ENCODE measurements at places on chromosomes 7 and 10. TPM values are rescaled to one million over a fixed set of nuclear protein-coding genes. Genes with fewer than 3 reads are reported as not detected.

The ZNF488 gene
- total RNA-seq = 6.6 TPM

The FRAT1 gene
- 3.7 TPM for total RNA-seq

The CD36 gene
- not detected for total RNA-seq

The PHYH gene
- total RNA-seq = 6.0 TPM

The GPNMB gene
- total RNA-seq = 0.74 TPM

The ERCC6 gene
- 5.3 TPM for total RNA-seq

The ABCB1 gene
- 0.31 TPM for total RNA-seq

The MEST gene
- total RNA-seq = 66.5 TPM

The IDI2 gene
- not detected for total RNA-seq

The PTF1A gene
- not detected for total RNA-seq

The KLLN gene
- total RNA-seq = 0.28 TPM

DNA sequence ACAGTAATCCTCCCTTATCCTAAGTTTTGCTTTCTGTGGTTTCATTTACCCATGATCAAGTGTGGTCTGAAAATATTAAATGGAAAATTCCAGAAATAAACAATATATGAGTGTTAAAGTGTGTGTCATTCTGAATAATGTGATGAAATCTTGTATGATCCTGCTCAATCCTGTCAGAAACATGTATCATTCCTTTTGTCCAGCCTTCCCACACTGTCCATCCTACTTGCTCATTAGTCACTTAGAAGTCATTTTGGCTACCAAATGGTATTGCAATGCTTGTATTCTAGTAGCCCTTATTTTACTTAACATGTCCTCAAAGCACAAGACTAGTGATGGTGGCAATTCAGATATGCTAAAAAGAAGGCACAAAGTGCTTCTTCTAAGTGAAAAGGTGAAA lies 1211.2 kb upstream of the SORCS1 start:
- no peak for DNase-seq

DNA sequence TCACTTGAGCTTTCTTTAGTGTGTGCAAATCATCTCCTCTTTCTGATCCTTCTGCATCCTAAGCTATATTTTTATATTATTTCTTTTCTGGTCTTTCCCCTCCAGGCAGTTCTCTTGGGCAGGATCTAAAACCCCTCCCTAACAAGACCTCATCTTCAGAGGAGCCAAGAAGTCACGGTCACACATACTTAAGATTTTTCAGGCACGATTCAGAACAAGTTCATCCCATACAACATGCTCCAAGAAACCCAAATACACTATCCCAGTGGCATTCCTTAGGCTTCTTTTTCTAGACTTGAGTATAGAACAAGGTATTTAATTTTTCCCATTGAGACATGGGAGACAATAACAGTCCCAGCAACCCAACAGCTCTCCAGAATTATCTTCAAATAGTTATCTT lies 1251.5 kb downstream of the DNAJB9 start:
- DNase-seq = no peak

DNA sequence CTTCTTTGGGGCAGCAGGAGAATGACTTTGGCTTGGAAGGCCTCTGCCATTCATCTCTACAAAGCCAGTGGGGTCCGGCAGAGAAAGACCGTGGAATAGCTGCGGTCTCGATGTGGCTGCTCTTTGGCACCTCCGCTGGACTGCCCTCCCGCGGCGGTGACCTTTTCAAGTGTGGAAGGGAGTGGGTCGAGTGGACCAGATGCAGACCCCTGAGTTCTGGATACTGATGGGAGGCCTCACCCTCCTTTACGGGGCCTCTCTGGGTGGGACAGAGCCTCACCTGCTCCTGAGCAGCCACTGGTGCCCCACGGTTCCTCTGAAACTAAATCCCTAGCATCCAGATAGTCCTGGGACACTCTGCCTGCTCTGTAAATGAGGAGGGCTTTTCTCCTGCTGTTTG lies 113.1 kb downstream of the NT5C2 start:
- no peak for DNase-seq

DNA sequence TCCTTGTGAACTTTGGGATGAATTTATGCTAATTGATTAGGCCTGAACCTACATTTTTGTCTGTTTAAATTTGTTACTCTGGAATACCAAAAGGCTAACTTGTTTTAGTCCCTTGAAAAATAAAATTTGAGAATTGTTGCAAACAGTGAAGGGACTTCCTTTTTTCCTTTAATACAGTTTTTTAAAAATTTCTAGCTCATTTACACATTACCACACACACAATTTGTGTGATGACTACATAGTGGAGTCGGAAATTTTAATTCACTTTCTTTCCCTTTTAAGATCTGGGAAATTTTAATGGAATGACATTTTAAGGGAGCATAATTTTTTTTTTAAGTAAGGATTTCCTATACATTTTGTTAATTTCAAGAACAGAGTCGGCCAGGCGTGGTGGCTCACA lies 8.6 kb upstream of the TMEM236 start:
- no peak for DNase-seq

DNA sequence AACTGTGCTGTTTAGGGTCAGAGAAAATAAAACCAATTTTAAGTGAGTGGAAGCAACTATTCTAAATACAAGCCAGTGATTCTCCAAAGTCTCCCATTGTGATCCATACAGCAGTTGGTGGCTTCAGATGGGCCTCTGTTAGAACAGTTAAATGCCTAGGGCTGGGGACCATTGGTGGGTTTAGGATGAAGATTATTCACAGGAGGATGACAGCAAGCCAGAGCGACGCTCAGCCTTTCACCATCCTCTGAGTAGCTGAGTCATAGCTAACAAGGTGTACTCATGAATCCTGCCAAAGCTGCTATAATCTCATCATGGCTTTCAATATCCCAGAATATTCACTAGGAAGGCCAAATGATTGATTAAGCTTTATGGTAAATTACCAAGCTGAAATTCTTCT lies 39.6 kb downstream of the STARD3NL start:
- no peak for DNase-seq

DNA sequence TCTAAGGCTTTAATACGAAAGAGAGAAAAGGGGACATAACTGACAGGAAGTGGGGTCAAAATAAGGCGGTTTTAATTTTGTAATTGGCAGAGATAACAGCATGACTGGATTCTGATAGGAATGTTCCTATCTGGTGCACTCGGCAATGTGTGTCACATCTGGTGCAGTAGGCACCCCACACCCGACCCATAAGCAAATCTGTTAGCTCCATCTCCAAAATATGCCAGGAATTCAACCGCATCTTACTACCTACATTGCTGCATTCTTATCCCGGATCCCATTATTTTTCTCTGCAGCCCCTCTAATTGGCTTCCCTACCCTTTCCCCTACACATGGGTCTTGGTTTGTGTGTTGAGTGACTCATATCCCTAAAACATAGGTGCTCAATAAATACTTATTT lies 19.1 kb upstream of the GALNT11 start:
- no peak for DNase-seq

DNA sequence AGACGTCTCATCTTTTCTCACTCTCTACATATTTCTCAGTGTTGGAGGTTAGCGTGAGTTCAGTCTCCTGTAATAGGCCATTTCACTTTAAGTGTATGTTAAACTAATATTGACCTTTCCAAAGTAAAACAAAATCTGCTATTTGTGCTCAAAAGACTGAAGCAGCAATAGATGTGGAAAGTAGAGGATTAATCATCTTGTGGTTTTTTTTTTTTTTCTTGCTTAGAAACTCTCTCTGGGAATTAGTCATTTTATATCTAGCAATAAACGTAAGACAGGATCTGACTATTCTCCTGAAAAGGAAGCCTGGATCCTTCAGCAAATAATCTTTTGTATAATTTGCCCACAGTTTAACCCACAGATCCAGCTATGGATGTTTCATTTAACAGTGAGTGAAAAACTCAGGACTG lies 81.7 kb downstream of the NRP1 start:
- DNase-seq = no peak

DNA sequence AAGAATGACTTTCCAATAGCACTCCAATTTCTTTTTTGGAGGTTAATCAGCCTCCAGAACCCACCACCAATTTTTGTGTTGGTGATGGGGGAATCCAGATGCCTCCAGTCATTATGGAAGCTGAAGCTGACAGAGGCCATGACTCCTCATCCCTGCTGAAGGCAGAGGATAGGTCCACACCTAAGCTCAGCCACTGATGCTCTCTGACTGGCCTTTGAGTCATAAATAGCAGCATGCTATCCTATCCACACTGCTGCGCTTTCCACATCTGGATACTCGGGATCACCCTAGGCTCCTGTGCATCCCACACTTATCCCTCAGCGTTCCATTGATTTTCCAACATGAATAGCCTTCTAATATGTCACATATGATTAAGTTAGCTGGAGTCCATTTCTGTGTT lies 124.2 kb downstream of the TES start:
- no peak for DNase-seq

- DNase-seq = no peak
These were observed 664.9 kb downstream of the CNTNAP2 start for GRCh38 chr7:146781352-146782116.

DNA sequence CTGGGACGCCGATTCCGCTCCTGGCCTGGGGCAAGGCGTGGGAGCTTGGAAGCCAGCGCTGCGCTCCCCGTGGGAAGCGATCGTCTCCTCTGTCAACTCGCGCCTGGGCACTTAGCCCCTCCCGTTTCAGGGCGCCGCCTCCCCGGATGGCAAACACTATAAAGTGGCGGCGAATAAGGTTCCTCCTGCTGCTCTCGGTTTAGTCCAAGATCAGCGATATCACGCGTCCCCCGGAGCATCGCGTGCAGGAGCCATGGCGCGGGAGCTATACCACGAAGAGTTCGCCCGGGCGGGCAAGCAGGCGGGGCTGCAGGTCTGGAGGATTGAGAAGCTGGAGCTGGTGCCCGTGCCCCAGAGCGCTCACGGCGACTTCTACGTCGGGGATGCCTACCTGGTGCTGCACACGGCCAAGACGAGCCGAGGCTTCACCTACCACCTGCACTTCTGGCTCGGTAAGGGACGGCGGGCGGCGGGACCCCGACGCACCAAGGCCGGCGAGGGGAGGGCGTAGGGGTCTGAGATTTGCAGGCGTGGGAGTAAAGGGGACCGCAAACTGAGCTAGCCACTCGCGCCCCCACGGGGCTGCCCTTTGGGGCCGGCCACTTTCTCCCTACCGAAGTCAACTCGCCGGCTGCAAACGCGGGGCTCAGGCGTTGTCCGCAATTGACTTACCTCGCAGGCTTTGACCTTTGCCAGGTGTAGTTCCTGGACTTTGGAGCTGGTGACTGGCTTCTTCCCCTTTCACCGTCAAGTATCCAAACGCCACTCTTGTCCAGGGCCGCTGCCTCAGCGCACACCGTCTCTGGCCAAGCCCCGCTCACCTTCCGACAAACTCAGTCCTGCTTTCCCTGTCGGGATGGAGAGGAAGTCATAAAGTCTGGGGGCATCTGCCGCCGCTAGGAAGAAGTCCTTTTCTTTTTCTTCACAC lies at the start of gene SCIN:
Gene SCIN (plus strand): TSS at position 187 of the 928 bp plus-strand sequence. CDS start 67 bp downstream, at position 254.
- peak; percentile 47 for DNase-seq

DNA sequence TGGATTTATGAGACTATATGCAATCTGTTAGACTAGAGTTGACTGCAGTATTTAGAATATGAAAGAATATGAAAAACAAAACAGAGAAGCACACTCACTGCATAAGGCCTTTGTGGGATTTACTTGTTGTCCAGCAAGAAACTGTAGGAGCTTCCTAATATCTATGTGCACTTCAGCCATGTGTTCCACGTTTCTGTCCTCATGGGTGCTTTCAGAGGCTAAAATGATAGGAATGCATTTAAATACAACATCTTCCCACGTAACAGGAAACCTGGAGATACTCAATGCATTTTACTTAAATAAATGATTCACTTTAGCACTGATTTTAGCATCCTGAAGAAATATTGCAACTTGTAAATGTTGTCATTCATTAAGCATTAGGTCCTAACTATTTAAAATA lies 11.7 kb downstream of the HUS1 start:
- no peak for DNase-seq

GRCh38 chr10:30825495-30825894 lies 195.9 kb upstream of the LYZL2 start:
- DNase-seq = no peak

- no peak for DNase-seq
These were observed 108.6 kb upstream of the ABI1 start for GRCh38 chr10:26969145-26969926.

- no peak for DNase-seq
These were observed 6.5 kb downstream of the MNX1 start for GRCh38 chr7:157003756-157004520.

DNA sequence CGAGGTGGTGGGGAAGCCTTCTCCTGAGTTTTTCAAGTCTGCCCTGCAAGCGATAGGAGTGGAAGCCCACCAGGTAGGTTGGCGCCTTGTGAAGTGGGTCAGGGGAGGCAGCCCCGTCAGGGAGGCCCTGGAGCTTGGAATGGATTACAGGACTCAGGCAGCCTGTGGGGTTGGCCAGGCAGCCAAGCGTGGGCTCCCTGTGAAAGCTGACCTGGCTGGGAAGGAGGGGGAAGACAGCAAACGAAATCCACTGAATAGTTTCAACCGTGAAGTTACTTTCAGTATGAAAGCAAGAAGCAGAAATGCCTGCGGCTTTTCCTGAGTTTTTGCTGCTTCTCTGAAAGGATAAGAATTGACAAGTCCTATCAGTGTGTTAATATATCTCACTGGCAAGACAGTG lies 36.4 kb downstream of the LHPP start:
- DNase-seq = no peak

DNA sequence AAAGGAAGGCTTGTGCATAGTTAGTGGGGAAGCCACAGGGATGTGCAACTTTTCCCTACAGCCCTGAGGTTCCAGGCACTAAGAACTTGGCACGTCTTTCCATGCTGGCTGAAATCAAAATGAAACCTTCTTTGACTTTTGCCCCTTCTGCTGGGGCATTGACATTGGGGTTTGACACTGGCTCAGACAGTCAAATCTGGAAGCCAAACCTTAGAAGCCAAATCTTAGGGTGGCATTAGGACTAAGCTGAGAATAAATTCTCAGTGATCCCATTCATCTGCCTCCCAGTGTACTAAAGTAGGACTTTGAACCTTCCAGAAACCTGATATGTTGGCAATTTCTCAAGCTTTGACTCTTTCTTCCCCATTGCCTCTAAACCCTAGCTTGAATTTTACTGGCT lies 31.3 kb upstream of the INSYN2A start:
- DNase-seq = no peak

- peak; percentile 48 for DNase-seq
These were observed 11.8 kb downstream of the TTYH3 start for GRCh38 chr7:2643386-2644219.

GRCh38 chr7:27897001-27897400 lies 157.0 kb downstream of the TAX1BP1 start:
- no peak for DNase-seq

DNA sequence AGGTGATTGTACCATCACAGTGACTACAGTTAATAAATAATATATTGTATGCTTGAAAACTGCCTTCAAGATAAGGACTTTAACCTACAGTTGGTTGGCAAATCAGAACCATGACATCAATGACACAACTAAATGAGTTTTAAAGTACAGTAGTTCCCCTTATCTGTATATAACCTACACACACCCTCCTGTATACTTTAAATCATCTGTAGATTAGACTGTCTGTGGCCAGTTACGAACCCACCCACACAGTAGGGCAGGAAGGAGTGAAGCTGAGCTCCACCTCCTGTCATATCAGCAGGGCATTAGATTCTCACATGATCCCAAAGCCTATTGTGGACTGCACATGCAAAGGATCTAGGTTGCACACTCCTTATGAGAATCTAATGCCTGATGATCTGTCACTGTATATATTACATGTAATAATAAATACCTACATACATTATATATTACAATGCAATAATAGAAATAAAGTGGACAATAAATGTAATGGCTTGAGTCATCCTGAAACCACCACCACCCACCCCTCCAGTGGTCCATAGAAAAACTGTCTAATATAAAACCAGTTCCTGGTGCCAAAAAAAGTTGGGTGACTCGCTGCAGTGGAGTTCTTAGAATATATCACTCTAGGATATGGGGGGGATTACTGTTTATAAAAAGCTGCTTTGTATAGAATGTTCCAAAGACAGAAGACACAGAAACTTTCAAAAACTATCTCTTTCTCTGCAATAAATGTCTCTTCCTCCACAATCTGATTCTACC lies 5.6 kb downstream of the TPK1 start:
- DNase-seq = no peak

All from HT-29 (cell line).